Activated CD8-positive, alpha-beta memory T cell treated with anti-CD3 and anti-CD28 coated beads, Interleukin-2, amount 50 U/mL, for 48 hours (primary cell): ENCODE measurements at places on chromosomes 1 and 21.
A peak's percentile ranks its signal among the peaks of the same experiment; 100 is the strongest.

- no peak for DNase-seq
These were observed 96.6 kb downstream of the SEC16B start for GRCh38 chr1:177873238-177873637.

GRCh38 chr1:226349801-226350518 lies 41.0 kb upstream of the LIN9 start:
- DNase-seq: no peak

GRCh38 chr1:202123336-202123813 lies 658 bp downstream of the GPR37L1 start:
- DNase-seq: no peak

- peak; percentile 98 for DNase-seq
These were observed 44.2 kb upstream of the LAPTM5 start for GRCh38 chr1:30801771-30802198.

DNA sequence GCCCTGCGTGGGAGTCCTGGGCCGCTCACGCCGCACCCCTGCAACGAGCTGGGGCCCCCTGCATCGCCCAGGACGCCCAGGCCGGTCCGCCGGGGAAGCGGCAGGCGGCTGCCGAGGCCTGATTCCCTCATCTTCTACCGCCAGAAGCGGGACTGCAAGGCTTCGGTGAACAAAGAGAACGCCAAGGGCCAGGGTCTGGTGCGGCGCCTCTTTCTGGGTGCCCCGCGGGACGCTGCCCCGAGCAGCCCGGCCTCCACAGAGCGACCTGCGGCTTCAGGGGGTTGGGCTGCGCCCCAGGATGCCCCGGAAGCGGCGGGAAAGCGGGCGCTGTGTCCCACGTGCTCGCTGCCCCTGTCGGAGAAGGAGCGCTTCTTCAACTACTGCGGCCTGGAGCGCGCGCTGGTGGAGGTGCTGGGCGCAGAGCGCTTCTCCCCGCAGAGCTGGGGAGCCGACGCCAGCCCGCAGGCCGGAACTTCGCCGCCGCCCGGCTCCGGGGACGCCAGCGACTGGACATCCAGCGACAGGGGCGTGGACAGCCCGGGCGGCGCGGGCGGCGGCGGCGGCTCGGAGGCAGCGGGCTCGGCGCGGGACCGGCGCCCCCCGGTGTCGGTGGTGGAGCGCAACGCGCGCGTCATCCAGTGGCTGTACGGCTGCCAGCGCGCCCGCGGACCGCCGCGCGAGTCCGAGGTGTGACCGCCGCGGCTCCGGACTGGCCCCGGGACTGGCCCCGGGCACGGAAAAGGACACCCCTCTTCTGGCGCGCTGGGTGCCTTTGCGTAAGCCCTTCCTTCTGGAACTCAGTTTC lies 2.7 kb downstream of the FAM110D start:
- DNase-seq: peak; percentile 76

DNA sequence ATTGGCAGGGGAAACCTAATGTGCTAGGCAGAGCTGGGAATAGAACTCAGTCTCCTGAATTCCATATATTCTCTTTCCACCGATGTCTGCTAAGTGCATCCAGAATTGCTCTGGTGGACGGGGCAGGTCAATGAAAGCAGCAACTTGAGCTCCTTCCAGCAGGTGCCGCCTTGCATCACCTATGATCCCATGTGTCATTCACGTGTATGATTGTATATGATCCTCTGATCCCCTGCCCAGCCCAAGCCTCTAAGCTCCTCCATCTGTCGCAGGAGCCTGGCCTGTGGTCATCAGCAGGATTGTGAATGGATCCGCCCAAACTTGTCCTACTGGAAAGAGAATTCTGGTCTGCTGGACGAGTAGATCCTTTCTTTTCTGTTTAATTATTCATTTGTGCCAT lies 13.1 kb downstream of the ACTA1 start:
- no peak for DNase-seq

DNA sequence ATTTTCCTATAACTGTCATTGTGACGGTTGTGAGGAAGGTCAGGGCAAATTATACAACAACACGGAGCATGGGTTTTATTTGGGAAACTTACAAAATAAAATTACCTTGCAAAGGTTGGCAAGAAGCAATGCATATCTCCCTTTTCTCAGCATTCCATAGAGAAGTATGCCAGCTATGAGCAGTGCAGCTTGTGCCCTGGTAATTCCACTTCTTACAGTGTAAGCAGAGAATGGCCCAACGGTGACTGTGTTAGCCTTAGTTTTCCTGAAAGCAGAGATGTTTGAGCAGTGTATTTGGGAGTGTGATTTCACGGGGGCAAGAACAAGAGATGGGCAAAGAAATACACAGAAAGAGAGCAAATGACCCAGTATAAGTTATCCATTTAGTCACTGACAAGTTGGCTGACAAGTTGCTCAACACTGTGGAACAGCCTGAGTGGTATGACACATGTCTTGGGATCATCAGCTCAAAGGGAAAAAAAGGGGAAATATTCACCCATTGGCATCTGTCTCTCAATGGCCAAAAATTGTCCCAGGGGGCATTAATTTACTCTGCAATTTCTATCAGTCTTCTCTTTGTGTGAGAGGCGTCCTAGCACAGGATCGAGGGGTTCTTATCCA lies 210.9 kb upstream of the NRIP1 start:
- no peak for DNase-seq

- no peak for DNase-seq
These were observed 5.7 kb downstream of the BCAR3 start for GRCh38 chr1:93675931-93676330.

DNA sequence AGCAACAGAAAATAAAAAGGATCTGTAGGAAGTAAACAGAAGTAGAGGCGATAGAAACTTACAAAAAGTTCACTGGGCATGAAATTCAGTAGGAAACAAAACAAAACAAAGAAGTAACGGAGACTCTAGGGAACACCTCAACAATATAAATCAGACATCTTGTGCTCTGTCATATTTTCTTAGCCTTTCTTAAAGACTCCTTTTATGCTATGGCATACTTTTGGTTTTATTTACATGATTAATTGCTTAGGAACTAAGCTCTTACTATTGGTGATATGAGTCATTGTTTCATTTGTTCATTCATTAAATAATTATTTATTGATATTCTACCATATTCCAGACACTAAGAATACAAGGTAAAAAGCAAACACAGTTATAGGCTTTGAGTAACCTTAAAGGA lies 126.6 kb downstream of the KCNT2 start:
- DNase-seq: no peak

- peak; percentile 80 for DNase-seq
These were observed 8.5 kb downstream of the SH3BGRL3 start for GRCh38 chr1:26288311-26288941.

DNA sequence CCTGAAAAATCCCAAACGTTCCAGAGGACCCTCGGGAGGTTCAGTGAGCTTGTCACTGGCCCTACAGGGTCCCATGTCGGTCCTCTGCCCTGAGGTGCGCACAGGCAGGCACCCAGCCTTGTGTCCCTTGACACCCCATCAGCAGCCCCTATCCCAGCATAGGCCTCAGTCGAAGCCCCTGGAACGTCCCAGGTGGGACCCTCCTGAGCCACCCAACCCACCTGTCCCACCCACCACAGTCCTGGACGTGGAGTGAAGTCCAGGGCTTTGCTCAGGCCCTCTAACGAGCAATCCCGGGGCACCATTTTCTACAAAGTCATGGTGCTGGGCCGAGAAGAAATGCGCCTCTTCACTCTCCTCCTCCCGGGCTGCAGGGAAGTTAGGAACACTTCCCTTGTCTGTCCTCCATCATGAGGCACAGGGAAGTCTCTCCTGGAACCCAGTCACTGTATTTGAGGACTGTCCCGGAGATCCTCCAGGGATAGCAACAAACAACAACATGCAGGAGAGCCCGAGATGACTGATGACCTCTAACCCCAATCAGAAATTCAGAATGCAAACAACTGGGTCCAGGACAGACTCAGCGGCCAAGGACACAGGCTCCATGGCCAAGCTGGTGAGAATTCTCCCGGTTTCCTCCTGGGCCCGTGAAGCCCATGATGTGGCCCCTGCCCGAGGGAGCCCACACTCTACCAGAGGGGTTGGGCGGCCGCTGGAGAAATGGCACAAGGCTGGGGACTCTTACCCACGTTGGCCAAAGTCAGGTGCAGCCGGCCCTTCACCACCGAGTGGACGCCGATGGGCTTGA lies 105.5 kb downstream of the NPHP4 start:
- DNase-seq: no peak

- DNase-seq: no peak
These were observed 137.7 kb downstream of the SETD4 start for GRCh38 chr21:35922618-35923017.

- DNase-seq: no peak
These were observed 17.8 kb upstream of the CHRM3 start for GRCh38 chr1:239368436-239369109.

- no peak for DNase-seq
These were observed 136.8 kb upstream of the SGIP1 start for GRCh38 chr1:66397192-66397591.

- no peak for DNase-seq
These were observed 26.7 kb downstream of the ATG4C start for GRCh38 chr1:62810420-62811274.

- DNase-seq: no peak
These were observed 213.7 kb downstream of the PBX1 start for GRCh38 chr1:164772635-164773034.
